ENCODE measurements at places on chromosomes 5 and 9.

DNA sequence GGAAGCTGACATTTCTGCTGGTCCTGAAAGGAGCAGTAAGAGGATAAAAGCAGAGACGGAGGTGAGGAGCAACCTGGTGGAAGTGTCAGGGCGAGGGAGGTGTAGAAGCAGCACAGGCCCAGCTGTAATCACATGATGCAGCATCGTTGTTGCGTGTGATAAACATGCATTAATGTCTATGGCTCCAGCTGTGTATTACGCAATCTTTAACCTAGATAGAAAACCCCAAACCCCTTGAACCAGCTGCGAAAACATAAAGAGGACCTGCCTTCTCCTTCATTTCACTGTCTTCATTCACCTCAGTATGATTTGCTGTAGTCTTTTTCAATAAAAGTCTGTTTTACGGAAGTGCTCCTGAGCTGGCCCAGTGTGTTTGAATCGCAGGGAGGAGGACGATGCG is 162.9 kb downstream of the NTRK2 start:
- no peak for DNase-seq

GRCh38 chr5:1103093-1103492 is 8.8 kb downstream of the SLC12A7 start:
- DNase-seq = no peak

GRCh38 chr5:159764283-159765134 is 151.8 kb upstream of the ADRA1B start:
- peak; percentile 76 for DNase-seq

GRCh38 chr9:123776708-123777537 is 153.0 kb downstream of the DENND1A start:
- DNase-seq = no peak

GRCh38 chr9:92133949-92134604 is 18.9 kb upstream of the SPTLC1 start:
- peak; percentile 76 for DNase-seq

All from LHCN-M2 (cell line).